ENCODE measurements at places on chromosomes 2 and 18.

GRCh38 chr18:939166-939565 is 34.5 kb downstream of the ADCYAP1 start:
- DNase-seq = no peak

- no peak for DNase-seq
Observed at GRCh38 chr2:10330700-10331026, 28.0 kb downstream of the HPCAL1 start.

- DNase-seq = peak; percentile 10
Observed at GRCh38 chr2:106885971-106886915, at the start of gene ST6GAL2. TSS of gene ST6GAL2 (minus strand) at chr2:106886167. CDS start at chr2:106843977, 42,190 bp downstream.

GRCh38 chr18:22494771-22495170 is 77.1 kb upstream of the CTAGE1 start:
- DNase-seq = no peak

- no peak for DNase-seq
Observed at GRCh38 chr2:103292573-103292972, 530.7 kb downstream of the TMEM182 start.

- no peak for DNase-seq
Observed at GRCh38 chr2:236627193-236627592, 57.6 kb downstream of the ACKR3 start.

GRCh38 chr2:198710562-198710961 is 747.2 kb downstream of the SATB2 start:
- DNase-seq = no peak

DNA sequence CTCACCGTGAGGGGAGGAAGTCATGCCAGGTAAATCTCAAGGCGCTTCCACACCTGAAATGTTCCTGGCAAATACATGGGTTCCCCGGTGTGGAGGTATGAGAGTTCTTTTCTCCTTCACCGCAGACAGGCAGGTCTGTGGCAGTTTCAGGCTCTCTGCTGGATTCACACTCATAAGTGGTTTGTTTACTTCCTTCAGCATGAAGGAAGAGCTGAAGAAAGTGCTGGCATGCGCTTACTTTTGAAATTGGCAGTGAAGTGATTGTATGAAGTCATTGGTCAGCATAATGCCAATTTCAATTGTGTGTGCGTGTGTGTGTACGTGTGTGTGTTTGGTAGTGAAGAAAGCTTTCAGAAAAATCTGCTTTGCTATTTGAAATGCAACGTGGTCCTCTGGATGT is 43.4 kb downstream of the RNF144A start:
- DNase-seq = no peak

DNA sequence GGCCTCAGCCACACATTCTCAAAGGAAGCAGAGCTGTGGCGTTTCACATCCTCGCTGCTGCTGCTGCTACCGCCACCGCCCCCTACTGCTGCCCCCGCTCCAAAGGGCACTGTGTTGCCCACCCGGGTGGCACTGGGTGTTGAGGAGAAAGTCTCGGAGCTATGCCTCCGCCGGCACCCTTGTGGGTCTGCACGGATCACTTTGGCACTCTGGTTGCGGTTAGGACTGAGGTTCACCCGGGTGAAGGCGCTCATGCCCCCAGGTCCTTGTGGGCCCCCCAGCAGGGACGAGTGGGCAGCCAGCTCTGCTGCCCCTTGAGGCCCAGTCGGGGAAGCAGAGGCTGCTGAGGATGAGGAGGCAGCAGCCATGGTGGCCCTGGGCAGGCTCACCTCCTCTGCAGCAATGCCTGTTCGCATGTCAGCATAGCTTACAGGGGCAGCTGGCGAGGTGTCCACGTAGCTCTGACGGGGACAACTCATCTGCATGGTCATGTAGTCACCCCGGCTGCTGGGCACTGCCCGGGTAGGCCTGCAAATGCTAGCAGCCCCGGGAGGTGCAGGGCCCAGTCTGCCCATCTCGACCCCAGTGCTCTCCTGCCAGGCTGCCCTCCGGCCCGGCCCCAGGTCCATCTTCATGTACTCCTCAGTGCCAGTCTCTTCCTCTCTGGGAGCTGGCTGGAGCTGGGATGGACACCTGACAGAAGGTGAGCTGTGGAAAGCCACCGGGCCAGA is 4.2 kb downstream of the IRS1 start:
- DNase-seq = no peak

GRCh38 chr2:222943820-222944219 is 83.0 kb downstream of the ACSL3 start:
- DNase-seq = no peak

DNA sequence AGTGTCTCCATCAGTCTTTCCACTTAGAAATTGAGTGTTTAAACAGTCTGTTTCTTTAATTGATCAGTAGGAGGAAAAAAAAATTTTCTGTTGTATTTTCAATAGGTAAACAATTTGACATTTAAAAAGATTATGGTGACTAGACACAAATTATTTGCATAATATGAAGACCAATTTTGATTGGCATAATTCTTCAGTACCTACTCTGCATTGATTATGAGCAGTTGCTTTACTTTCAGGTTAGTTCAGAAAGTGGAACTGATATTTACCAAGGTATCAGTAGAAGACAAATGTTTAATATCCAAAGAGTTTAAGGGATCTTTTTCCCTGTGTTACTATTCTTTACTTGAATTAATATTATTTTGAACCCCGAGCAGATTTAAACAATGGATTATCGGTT is 2.6 kb downstream of the ADAM23 start:
- DNase-seq = no peak

DNA sequence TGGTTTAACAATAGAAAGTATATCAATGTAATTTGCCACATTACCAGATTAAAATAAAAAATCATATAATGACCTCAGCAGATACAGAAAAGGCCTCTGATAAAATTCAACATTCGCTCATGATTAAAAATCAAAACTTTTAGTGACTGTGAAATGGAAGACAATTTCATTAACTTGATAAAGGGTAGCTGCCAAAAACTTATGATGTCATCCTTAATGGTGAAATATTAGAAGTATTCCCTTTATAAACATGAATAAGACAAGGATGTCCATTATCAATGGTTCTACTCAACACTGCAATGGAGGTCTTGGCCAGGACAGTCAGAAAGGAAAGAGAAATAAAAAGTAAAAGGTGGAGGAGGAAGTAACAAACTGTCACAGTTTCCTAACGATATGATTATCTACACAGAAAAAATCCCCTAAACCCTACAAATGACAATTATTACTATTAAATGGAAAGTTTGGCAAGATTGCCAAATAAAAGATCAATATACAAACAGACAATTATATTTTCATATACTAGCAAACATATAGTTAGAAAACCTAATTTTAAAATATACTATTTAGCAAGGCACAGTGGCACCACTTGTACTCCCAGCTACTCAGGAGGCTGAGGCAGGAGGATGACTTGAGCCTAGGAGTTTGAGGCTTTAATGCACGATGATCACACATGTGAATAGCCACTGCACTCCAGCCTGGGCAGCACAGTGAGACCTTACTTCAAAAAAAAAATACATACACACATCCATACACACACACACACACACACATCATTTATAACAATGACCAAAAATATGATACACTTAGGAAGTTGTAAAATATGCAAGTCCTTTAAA is 12.8 kb downstream of the METTL8 start:
- no peak for DNase-seq

- DNase-seq = no peak
Observed at GRCh38 chr2:11616097-11616687, 53.8 kb downstream of the NTSR2 start.

DNA sequence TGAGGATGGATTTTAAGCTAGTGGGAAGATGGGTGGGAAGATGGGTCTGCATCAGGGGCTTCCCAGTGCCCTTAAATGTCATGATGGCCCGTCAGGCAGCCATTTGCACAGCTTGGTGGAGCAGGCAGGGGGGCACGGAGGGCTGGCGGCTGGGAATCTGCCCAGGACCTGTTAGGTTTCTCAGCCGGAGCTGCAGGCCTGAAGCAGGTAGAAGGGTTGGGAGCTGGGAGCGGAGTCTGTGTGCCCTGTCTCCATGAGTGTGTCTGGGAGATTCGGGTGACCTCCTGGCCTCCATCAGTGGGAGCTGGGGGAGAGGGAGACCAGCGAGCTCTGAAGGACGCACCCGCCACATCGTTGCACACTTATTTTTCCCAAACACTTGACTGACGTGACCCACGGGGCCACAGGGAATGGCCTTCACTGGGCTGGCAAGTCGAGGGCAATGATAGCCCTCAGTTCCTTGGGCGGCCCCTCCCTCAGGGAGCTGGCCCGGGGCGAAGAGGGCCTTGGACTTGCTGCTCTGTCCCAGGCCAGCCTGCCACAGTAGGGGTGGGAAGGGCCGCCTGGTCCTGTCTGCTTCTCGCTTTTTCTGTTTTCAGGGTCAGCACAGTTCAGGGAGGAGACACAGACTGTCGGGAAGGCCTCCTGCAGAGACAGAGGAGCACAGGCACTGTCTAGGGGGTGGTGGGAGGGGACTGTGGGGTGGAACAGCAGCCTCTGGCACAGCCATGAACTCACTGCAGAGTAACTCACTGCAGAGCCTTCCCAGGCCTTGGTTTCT is 236.8 kb downstream of the ZBTB7C start:
- DNase-seq = no peak

DNA sequence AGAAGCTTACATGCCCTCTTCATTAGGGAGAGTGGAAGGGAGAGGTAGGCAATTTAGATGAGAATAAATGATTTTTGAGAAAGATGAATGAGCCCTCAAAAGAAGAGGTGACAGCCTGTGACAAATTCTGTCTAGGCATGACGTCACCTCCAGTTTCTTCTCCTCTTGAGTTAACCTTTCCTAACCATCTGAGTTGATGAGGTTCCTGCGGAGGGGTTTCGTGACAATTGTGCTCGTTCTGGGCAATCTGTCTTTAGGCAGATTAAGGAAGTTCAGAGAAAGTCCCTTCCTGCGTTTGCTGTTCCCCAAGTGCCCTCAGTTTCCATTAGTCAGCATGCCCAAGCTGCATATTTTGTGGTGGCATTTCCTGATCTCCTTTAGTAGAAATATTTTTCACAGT is 640.2 kb upstream of the SYT4 start:
- no peak for DNase-seq

DNA sequence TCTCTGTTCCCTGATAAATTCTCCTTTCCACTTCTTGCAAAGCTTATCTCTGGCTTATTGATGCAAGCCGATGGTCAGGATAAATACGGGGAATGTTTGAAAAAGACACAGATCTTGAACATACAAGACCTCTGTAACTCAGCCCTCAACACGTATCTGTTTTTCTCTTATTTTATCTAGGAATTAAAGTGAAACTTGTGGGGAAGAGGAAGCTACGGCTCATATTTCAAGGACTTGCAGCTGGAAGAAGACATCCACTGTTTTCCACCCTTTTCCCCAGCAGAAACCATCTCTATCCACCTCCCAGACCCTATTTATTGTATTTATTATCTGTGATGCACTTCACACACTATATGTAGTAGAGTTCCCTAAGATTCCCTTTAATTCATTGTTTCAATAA is 98.4 kb upstream of the TANK start:
- no peak for DNase-seq

- no peak for DNase-seq
Observed at GRCh38 chr18:23494992-23495391, 8.3 kb upstream of the RMC1 start.

GRCh38 chr2:31051258-31052140 is 86.7 kb downstream of the GALNT14 start:
- DNase-seq = no peak

DNA sequence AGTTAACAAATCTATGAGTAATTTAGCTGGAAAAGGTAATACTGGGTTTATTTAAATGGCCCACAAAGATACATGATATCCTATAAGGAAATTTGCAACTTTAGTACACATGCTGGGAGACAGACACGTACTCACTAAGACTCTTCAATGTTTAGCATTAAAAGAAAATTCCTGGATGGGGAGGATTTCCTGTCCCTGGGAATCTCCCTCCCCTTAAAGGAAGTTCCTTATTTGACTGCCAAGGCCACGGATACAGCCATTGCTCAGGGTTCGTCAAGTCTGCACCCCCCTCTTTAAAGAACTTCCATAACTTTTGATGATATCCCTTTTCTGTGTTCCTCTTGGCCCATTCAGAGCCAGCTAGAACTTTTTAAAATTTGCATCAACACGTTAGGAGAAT is 267.6 kb downstream of the CD226 start:
- peak; percentile 79 for DNase-seq

- DNase-seq = no peak
Observed at GRCh38 chr2:137202318-137202717, 437.0 kb downstream of the THSD7B start.

- no peak for DNase-seq
Observed at GRCh38 chr2:12918138-12918834, 201.6 kb downstream of the TRIB2 start.

DNA sequence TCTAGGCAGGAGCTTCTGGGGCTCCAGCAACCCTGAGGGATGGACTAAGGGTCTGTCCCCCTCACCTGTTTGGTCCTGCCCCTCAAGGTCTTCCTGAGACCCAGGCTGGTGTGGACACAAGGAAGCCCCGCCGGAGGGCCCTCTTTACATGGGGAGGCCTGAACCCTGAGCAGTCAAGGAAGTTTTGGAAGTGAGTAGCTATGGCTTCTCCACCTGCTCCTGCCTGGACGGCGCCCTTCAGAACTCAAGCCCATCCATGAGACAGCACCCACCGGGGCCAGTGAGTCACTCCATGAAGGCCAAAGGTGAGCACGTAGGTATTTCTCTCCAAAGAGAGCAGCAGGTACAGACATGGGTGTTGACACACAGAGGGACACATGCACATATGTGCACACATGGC is 98.2 kb upstream of the CTDP1 start:
- no peak for DNase-seq

DNA sequence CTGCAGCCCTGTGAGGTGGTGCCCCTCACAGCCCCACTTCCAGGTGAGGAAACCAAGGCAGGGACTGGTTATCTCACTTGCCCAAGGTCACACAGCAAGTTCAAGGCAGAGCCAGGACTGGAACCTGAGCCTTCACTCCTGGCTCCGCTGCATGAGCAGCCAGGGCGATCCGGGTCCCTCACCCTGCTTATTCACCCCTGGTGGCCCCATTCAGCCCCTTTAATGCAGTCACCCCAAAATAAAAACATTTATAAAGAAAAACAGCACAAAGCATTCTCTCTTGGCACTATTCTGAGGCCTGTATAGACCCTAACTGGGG is 57.3 kb downstream of the POLR1A start:
- no peak for DNase-seq

GRCh38 chr2:96470636-96471035 is 34.5 kb downstream of the NEURL3 start:
- no peak for DNase-seq

DNA sequence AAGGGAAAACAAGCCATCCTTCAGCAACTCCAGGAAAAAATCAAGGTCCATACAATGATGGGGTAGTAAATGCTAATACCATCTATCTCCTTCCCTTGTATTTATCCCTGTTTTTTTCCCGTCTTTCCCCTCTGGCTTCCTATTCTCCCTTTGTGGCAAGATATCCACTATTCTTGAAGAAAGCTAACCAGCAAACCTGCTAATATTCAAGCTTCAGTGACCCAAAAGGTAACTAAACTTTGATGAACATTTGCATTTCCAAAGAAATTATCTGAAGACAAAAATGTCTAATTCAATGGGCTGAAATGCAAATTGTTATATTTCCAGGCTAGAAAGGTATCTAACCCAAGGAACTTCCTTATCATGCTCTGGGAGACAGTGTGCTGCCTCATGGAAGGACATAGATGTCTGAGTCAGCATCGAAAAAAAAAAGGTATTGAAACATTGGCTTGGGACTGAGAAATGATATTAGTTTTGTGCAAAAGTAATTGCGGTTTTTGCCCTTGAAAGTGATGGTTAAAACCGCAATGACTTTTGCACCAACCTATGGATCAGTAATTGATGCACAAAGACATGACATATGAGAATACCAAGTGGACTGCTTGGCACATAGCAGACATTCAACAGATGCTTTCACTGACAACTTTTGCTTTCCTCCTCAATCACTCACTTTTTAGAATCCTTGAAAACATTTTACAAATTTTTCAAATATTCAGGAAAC is 63.7 kb upstream of the HNMT start:
- DNase-seq = no peak

GRCh38 chr2:27795093-27795834 is 23.7 kb downstream of the MRPL33 start:
- no peak for DNase-seq
